ENCODE measurements at places on chromosomes 3 and 15. TPM values are rescaled to one million over a fixed set of nuclear protein-coding genes. Genes with fewer than 3 reads are reported as not detected.
A peak's percentile ranks its signal among the peaks of the same experiment; 100 is the strongest.

Gene CPNE9
- 0.53 TPM for total RNA-seq

Gene CDV3
- 133 TPM for total RNA-seq

Gene THAP10
- 0.80 TPM for total RNA-seq

Gene TEX55
- total RNA-seq = not detected

Gene MLH1
- 71.9 TPM for total RNA-seq

Gene TMEM212
- not detected for total RNA-seq

Gene CHDH
- 0.03 TPM for total RNA-seq

Gene ARGFX
- not detected for total RNA-seq

Gene IREB2
- total RNA-seq = 30.4 TPM

Gene GOLGA6L7
- not detected for total RNA-seq

Gene RTP1
- not detected for total RNA-seq

- DNase-seq = peak; percentile 50
Measured at GRCh38 chr15:32671339-32672325, 30.1 kb downstream of the SCG5 start.

GRCh38 chr15:51460796-51461195, 119.3 kb downstream of the GLDN start:
- DNase-seq = no peak

- DNase-seq = no peak
Measured at GRCh38 chr3:111284503-111285183, 213.0 kb downstream of the NECTIN3 start.

- DNase-seq = no peak
Measured at GRCh38 chr3:144362126-144362525, 390.5 kb downstream of the DIPK2A start.

DNA sequence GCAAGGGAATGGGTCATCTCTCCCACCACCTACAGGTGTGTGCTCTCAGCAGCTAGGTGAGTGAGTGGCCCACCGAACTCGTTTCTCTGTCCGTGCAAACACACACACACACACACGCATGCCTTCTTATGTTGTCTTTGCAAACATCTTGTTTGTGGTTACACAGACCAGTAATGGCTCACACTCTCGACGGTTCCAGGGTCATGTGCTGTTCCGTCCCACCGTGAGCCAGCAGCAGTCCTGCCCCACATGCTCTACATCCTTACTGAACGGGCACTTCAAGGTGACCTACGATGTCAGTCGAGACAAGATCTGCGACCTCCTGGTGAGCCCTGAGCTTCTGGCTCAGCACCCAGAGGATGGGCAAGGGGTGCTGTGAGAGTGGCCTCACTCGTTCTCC, 4.3 kb downstream of the ITIH1 start:
- DNase-seq = no peak

DNA sequence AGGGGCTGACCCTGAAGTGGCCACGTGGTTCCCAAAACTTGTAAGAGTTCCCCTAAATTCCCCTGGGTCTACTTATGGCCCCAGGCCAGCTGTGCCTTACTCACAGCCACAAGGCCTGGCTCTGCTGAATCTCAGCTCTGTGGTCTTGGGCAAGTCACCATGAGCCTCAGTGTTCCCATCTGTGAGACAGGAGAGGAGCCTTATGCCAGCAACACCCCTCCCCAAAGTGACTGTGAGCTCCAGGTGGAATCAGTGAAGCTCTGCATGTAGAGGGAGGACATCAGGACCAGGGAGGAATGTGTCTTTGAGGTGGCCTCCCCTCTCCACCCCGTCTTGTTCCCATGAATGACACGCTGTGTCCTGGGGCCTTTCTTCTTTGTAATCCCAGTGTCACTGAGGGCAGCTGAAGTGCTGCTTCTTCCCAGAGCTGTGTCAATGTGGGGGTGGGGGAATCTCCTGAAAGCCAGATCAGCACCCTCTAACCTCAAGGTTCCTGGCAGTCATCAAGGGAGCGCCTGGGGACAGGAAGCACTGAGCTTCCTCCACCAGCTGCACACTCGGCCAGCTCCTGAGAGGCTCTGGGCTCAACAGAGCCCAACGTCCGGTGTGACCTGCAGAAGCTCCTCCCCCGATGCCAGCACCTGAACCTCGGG, 258.9 kb downstream of the UACA start:
- DNase-seq = peak; percentile 48

DNA sequence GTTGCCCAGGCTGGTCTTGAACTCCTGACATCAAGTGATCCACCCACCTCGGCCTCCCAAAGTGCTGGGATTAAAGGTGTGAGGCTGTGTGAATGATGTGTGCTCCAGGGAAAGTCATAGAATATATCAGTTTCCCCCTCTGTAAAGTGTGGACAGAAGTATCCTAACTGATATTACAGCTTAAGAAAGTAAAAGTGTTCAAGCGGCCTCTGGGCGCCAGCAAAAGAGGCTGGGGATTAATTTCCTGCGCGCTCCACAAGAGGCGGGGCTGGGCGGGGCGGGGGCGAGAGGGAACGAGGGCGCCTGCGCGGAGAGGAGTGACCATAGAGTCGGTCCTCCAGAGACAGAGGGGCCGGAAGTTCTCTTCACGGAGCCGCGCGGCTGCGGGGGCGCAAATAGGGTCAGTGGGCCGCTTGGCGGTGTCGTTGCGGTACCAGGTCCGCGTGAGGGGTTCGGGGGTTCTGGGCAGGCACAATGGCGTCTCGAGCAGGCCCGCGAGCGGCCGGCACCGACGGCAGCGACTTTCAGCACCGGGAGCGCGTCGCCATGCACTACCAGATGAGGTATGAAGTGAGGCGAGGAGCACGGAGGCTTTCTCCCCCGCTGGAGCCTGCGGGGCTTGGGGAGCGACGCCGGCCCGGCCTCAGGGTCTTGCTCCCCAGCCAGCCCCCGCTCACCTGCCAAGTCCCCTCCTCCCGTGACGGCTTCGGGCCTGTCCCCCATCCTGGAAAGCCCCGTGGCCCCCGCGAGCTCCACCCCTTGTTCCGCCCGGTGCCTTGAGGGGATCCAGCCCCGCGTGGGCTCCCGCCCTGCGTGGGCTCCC, at the start of gene JAGN1:
JAGN1 (plus strand) TSS at position 362 of the 823 bp plus-strand sequence; CDS start at position 475, 113 bp downstream.
- DNase-seq = peak; percentile 89

- DNase-seq = no peak
Measured at GRCh38 chr15:47332481-47332880, 384.8 kb upstream of the SEMA6D start.

DNA sequence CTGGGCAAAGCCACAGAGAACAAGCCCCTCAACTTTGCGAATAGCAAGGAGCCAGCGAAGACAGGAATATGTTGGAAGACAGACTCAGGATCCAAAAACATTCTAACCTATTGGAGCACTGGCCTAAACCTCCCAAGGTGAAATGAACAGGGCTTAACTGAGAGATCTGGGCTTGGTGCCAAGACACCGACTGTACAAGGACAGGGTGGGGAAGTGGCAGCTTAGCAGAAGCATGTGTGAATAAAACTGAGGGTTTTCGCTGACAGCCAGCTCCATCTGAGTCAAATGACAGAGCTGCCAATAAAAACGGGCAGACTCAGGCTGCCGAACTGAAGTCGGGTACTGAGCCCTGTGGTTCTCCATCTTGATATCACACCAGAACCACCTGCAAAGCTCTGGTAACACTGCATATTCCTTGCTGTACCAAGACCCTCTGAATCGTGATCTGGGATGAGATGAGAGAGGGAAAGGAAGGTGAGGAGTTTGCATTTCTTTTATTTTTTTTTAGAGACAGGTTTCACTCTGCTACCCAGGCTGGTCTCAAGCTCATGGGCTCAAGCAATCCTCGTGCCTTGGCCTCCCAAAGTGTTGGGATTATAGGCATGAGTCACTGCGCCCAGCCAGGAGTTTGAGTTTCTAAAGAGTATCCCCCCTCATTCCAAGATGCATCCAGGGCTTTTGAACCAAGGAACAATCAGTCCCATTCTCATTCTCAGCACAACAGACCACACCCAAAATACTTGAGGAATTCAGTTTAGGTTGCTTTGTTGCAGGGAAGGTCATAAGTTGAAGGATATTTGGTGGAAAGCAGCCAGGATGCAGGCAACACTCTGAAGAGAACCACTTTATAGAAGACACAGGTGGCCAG, 6.0 kb upstream of the PLCB2 start:
- no peak for DNase-seq

DNA sequence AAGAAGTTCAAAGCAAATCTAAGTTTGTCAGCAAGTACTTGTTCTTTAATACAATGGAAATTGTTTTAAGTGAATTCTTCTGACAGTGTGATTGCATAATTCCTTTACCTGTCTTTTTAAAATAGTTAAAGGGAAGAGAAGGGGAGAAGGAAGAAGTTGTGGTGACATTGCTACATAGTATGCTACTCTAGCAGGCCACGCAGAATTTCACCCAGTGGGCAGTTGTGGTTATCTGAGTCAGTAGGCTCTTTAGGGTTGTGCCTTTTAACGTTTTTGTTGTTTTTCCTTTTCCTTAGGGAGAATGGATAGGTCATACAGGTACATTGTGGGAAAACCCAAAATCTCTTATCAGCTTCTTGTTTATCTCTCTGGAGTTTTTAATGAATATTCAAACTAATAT, 40.4 kb downstream of the KIF15 start:
- no peak for DNase-seq

- DNase-seq = no peak
Measured at GRCh38 chr3:53495520-53496391, 1.3 kb downstream of the CACNA1D start.

DNA sequence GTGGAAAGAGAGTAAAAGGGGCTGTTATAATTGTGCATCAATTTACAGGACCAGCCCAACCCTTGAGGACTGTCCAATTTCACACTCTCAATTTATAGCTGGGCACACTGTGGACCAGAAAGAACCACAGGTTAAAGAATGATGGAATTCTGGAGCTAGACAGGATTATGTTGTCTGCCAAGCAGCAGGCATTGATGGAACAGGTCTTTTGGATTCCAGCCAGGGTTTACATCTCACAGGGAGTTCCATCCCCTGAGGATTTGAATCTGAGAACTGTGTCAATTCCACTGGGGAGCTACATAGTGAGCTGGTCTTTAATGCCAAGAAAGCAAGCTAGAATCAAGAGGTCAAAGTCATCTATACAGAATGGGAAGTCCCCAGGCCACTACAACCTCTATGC, 389.5 kb upstream of the WNT5A start:
- no peak for DNase-seq

GRCh38 chr3:45462522-45463265, 74.3 kb downstream of the LARS2 start:
- DNase-seq = no peak

GRCh38 chr15:85579957-85580694, 199.7 kb downstream of the AKAP13 start:
- no peak for DNase-seq

- DNase-seq = peak; percentile 86
Measured at GRCh38 chr15:98785807-98786621, 137.7 kb downstream of the IGF1R start.

DNA sequence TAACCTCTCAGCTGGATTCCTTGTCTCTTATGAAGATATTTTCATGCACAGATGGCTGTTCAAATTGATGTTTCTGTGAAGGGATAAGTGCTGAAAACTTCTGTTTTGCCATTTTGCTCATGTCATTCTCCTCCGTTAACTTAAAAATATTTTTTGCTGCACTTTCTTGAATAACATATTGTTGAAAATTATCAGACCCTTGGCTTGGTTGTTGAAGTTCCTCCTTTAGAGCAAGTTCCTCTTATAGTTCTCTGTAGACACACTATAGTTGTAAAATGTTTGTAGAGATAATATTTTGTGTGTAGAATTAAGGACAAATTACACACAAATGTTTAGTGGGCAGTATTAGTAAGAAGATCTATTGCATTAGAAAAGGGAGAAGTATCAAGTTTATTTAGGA, 300.4 kb downstream of the SV2B start:
- no peak for DNase-seq

- DNase-seq = peak; percentile 93
Measured at GRCh38 chr15:83066734-83067637, at the start of gene BTBD1. TSS of gene BTBD1 (minus strand) at chr15:83067252. CDS start at chr15:83067151, 101 bp downstream.

DNA sequence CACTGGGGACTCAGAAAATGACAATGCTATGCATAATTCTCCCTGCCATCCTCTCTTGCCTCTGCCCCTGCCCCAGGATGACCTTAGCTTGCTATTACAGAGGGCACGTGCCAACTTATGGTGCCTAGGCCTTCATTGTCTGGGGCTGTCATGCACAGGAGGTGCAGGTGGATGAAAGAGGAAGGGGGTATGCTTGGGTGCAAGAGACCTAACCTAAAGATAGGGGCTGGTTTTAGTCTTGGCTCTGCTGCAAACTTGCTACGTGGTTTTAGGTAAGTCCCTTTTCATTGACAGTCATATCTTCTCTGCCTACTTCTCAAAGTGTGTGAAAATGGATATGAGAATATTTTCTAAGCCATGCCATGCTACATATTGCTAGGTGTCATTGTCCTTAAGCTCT, 161.3 kb downstream of the EPHB1 start:
- DNase-seq = no peak

DNA sequence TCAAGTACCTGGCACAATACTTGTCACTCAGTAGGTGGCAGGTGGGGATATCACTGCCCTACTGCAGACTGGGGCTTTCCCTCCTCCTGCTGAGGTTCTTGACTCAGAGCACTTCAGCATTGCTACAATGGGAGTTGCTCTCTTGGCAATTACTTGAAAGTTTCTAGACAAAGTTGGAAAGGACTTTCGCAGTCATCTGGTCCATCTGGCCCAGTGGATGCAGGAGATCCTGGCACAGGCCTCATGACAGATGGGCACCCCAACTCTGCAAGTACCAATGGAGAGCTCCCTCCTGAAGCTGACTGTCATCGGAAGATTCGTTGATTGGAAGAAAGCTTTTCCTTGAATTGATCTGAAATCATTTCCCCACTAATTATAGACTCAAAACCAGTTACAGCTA, 19.2 kb upstream of the IGF2BP2 start:
- DNase-seq = no peak
